ENCODE measurements at places on chromosomes 2 and 18.
A peak's percentile ranks its signal among the peaks of the same experiment; 100 is the strongest.

DNA sequence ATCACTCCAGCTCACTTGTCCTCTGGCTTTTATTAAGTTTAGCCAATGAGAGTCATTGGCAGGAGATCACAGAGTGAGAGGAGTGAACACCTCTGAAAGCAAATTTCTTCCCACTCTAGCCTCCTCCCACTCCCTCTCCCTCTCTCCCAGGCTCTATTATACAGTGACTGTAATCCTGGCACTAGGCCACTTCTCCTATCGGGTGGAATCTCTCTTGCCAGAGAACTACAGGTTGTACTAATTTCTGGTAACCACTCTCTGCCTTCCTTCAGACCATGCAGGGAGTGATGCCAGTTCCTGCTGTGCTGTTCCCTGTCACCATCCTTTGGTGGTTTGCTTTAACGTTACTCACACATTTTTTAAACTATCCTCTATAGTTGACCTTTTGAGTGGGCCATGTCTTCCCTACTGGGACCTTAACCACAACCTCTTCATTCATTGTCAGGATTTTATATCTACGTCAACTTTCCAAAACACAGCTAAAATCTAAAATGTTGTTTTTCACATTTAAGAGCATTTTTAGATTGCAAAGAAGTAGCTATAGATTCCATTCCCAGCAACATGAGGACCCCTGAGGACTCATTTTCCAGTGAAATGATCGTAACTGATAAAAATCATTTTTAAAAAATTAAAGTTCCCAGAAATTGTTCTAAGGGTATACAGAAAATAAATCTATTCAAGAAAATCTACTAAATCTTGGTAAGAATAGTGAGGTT is 217.1 kb downstream of the MREG start:
- no peak for DNase-seq

GRCh38 chr2:189102735-189103134 is 76.8 kb downstream of the COL5A2 start:
- no peak for DNase-seq

GRCh38 chr2:65625982-65626381 is 193.6 kb upstream of the SPRED2 start:
- no peak for DNase-seq

GRCh38 chr18:75638776-75639471 is 211.4 kb upstream of the SMIM21 start:
- DNase-seq, result no peak

GRCh38 chr18:13548966-13549879 is 177.1 kb downstream of the FAM210A start:
- no peak for DNase-seq

GRCh38 chr2:42567364-42567763 is 1.1 kb upstream of the MTA3 start:
- no peak for DNase-seq

GRCh38 chr2:23526835-23527790 is 142.1 kb downstream of the KLHL29 start:
- no peak for DNase-seq

GRCh38 chr2:217643789-217644301 is 358.9 kb downstream of the TNS1 start:
- DNase-seq, result no peak

- DNase-seq, result no peak
These were observed 41.4 kb downstream of the BMP10 start for GRCh38 chr2:68829749-68830148.

DNA sequence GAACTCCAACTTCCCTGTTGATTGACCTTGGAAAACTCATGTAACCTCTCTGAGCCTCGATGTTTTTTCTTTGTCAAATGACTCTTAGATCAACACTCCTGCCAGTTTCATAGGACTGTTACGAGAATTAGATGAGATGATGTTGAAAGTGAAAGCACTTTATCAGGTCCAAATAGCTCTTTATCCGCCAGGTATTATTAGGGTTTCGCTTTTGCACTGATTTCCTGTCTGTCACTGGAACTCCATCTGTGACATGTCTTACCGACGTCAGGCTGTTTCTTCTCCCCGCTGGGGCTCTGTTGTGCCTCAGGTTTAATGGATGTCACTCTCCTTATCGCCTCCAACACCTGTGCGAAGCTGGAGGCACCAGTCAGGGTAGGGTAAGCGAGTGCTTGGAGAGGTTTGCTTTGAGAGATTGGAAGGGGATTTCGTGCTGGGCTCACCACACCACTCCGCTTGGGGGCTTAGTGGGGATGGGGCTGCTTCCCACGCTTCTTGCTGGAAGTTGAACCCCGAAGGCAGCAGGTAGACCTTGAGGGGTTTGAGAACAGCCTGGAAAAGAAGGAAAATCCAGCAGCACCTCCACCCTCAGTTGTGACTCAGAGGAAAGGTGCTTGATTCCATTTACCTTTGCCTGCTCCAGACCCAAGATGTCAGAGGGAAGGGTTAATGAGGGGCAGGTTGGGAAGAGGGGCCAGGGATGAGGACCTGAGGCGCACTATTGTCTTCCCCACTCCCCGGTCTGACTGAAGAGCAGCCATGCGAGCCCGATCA is 4.3 kb downstream of the GAD1 start:
- no peak for DNase-seq

- DNase-seq, result no peak
These were observed 1.5 kb downstream of the CREB1 start for GRCh38 chr2:207531032-207531952.

GRCh38 chr2:88696611-88697010 is 5.1 kb downstream of the RPIA start:
- no peak for DNase-seq

- DNase-seq, result no peak
These were observed 24.8 kb downstream of the BOLL start for GRCh38 chr2:197760293-197760657.

- no peak for DNase-seq
These were observed 332.3 kb downstream of the NCKAP5 start for GRCh38 chr2:133235968-133236367.

DNA sequence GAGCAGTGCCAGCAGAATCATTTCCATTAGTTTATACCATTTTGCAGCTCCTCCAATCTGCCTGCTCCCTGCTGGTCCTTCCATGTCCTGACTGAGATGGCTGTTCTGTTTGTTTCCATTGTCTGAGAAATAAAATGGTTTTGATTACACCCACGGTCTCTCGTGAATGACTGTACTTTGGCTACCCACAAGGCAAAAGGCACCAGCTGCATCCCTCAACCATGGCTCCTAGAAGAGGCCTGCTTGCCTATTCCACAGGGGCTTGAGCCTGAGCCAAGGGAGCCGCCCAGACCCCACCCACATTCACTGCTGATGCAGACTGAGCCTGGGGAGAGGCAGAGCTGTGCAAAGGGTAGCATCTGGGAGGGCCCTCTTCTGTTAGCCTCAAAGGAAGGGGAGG is 31.2 kb downstream of the MARCHF4 start:
- no peak for DNase-seq

DNA sequence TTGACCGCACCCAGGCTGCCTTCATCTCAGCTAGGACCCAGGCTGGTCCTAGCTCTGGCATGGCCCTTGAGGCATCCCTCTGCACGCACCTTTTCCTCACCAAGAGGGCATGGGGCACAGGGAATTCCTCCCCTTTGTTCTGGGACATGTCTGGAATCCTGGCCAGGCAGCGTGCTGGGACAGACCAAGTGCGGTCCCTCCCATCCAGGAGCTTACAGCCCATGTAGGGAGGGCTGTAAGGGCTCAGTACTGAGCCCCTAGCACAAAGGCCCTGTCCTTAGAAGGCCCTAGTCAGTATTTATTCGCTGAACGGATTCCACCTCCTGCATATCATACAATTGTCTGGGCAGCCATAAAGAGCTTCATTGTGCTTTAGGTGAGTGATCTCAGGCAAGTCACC is 3.0 kb downstream of the TMEM37 start:
- no peak for DNase-seq

DNA sequence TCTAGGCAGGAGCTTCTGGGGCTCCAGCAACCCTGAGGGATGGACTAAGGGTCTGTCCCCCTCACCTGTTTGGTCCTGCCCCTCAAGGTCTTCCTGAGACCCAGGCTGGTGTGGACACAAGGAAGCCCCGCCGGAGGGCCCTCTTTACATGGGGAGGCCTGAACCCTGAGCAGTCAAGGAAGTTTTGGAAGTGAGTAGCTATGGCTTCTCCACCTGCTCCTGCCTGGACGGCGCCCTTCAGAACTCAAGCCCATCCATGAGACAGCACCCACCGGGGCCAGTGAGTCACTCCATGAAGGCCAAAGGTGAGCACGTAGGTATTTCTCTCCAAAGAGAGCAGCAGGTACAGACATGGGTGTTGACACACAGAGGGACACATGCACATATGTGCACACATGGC is 98.2 kb upstream of the CTDP1 start:
- DNase-seq, result no peak

- no peak for DNase-seq
These were observed 487.6 kb upstream of the KLHL29 start for GRCh38 chr2:22897428-22897827.

DNA sequence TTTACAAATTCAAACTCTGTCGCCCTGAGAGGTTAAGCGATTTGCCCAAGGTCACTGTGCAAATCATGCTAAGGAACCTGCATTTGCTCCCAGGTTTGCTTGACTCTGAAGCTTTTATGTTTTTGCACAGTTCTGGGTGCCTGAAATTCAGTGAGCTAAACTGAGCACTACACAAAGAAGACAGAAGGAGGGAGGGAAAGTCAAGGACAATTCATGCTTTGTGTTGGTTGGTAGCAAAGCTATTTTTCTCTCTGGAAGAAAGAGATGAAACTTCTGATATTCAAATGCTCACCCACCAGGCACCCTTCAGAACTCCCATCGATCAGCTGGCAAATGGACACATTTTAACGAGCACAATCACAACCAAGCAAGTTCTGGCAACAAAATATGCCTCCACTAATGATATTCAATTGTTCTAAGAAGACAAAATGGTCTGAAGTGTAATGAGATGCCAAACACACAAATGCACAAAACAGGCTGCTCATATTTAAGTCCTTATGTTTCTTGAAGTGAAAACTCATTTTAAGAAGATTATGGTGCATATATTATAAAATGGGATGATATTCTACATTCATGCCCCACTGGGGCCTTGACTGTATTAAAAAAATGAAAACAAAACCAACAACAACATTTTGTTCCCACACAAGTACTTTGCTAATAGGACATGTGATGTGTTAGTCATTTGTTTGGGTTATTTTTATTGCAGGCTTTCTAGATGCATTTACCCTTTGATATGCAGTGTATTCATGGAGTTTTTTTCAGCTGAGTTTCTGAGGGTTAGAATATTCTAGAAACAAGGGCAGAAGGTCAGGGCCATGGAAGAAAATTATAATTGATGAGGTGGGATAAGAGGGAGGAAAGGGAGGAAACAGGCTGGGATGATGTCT is 445.6 kb upstream of the CELF4 start:
- DNase-seq, result no peak

DNA sequence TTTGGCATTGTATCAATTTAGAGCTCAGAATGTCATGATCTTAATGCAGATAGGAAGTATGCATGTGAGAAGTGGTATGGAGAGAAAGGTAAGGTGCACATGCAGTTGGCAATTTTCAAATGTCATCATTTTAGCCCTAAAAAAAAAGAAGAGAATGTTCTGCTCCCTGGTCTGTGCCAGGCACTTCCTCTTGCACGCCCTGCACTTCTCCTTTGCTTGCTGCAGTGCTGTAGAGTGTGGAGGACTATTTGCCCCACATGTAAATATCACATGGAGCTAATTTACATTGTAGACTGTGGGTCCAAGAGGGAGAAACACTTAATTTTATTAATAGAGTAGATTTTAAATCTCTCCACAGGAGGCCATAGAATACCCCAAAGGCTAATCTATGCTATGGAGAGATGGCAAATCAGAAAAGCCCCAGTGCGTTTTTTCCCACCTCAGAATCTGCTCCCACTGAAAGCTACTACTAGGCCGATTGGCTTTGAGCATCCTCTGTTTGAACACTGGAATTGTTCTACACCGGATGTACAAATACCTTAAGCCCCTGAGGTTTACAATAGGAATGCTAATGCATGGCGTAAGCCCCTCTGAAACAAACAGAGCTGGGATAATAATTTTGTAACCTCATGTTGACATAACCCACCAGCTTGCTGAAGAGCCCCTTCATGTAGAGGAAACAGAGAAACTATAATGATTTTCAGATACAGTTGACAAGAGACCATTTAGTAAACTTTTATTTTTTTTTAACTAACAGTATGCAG is 137.2 kb upstream of the KLHL14 start:
- no peak for DNase-seq

DNA sequence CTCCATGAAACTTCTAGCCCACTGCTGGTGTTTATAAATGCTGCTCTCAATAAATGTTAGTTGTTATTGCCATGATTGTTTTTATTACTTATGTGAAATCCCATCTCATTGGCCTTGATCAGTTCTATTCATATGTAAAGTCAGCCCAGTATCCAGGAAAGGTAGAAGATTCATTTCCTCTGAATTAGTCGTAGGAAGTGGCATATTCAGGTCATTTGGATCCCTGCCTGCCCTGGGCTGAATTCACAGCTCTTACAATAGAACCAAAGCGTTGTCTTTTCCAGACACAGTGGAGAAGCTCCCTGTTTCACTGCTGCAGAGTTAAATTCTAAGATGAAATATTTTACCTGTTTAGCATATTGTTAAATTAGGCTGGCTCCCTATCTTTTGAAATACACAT is 70.3 kb downstream of the MAIP1 start:
- no peak for DNase-seq

GRCh38 chr2:69952336-69953115 is 8.9 kb downstream of the ASPRV1 start:
- no peak for DNase-seq

GRCh38 chr2:74092275-74092674 is 55.4 kb downstream of the BOLA3 start:
- DNase-seq, result no peak

- DNase-seq, result no peak
These were observed 98.3 kb downstream of the NRP2 start for GRCh38 chr2:205780645-205781044.

DNA sequence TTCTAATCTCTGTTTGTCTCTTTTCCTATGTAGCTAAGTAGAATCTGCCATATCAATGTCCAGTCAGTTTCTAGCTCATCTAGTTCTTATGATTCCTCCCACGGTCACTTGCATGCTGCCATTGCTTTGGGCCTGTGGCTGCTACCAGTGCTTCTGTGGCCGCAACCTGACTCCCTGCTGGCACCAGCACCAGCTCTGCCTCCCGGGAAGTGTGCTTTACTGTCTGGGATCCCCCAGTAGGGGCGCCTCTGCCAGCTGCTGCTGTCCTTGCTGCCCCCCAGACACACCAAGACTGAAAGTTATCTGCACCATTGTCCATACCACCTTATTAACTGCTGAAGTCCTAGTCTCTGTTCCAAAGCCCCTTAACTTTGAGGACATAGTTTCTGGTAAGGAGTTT is 56.3 kb downstream of the RAPGEF4 start:
- DNase-seq, result no peak

DNA sequence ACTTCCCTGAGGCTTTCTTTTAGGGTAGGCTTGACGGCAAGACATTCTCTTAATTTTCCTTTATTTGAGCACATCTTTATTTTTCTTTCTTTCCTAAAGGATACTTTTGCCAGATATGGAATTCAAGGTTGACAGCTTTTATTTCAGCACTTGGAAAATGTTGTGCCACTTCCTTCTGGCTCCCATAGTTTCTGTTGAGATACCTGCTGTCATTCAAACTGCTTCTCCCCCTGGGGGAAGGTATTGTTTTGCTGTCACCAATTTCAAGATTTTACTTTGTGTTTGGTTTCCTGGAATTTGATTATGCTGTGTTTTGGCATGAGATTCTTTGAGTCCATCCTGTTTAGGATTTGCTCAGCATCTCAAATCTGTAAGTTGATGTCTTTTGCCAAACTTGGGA is 39.1 kb upstream of the TWIST2 start:
- DNase-seq, result no peak

- no peak for DNase-seq
These were observed 225.1 kb upstream of the ITGA4 start for GRCh38 chr2:181231886-181232621.

- no peak for DNase-seq
These were observed 562 bp downstream of the ANKMY1 start for GRCh38 chr2:240557101-240557751.

- DNase-seq, result peak; percentile 37
These were observed 2.5 kb upstream of the CNDP2 start for GRCh38 chr18:74493689-74494088.
